Cardiac septum (tissue), 1 donor: ENCODE measurements at places on chromosomes 7 and 10. TPM values are rescaled to one million over a fixed set of nuclear protein-coding genes. Genes with fewer than 3 reads are reported as not detected.

The OGDHL gene
- 11.5 TPM for total RNA-seq

The AKR1D1 gene
- not detected for total RNA-seq

The LRIT1 gene
- not detected for total RNA-seq

The IDI2 gene
- 0.51 TPM for total RNA-seq

The FAM20C gene
- total RNA-seq: 30.2 TPM
